Esophagus squamous epithelium (tissue), 5 donors: ENCODE measurements at places on chromosomes 12 and 14.

- no peak for DNase-seq
Observed at GRCh38 chr14:75864352-75864751, 117.4 kb downstream of the TGFB3 start.

DNA sequence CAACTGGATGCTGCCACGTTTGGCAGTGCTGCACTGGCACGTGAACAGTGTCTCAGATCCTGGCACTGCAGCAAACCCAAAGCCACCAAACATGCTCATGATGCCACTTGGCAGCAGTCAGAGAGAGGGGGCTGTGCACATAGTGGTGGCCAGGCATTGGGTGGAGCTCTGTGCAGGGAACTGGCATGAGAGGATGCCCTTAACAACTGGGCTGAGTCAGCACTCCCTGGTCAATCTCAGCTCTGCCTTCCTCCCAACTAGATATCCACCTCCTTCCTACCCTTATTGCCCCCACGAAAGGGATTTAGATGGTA lies 37.0 kb downstream of the ZFHX2 start:
- no peak for DNase-seq

DNA sequence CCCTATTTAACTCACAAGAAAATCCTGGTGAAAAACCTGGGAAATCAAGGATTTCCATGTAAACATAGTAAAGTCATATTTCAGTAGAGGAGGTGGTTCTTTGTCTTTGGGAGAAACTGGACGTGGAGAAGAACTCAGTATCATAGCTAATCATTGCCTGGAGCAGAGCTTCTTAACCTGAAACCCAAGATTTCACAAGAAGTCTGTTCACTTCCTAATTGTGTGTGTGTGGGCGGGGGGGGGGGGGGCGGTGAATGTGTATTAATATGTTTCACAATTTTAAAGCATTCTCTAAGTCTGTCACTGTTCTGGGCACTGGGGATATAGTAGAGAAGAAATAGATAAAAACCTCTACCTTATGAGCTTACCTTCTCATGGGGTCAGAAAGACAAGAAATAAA lies 96.7 kb upstream of the PPP4R3A start:
- no peak for DNase-seq

GRCh38 chr12:101372431-101372830 lies 35.1 kb downstream of the ARL1 start:
- DNase-seq = no peak

DNA sequence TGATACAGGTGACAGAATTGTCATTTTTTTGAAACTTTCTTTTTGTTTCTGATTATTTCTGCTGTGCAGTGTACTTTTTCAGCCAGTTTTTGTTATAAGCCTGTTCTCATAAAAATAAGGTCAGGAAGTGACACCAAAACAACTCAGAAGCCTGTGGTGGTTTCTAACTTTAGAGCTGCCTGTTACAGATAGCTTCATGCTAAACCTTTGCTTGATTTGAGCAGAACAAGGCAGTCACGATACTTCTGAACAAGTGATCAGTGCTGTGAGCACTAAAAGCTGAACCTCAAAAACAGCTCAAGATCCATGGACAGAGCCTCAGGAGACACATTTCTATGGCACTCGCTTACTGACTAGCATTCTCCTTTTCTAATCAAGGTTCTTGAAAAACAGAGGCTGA lies 82.0 kb downstream of the PRKCH start:
- no peak for DNase-seq

DNA sequence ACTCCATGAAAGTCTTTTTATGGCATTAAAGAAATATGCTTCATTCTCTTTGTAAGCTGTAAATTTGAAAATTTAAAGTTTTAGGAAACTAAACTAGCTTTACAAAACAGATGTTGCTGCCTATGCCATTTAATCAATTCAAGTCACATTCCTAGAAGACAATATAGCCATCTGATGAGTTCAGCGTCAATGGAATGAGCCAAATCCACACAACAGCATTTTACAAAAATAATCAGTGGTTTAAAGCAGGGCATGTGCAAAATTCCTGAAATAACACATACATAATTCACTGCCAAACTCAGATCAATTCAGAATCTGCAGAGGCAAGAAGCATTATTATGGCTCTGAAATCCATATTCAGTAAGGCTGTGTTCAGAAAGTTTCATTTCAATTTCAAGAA lies 75.6 kb downstream of the MED13L start:
- no peak for DNase-seq

DNA sequence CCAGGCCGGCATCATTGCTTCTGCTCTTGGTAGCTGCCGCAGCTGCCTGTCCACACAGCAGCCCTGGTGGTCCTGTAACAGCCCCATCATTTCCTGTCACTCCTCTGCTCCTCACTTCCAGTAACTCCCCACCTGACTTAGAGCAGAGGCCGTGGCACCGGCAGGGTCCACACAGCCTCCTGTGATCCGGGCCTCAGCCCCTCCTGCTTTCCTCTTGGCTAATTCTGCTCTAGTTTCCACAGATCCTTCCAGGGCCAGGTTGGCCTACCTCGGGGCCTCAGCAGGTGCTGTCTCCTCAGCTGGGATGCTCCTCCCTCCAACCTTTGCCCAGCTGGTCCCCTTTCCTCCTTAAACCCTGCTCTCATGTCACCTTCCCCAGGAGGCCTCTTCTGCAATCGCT lies 80.2 kb downstream of the FZD10 start:
- DNase-seq = no peak

- no peak for DNase-seq
Observed at GRCh38 chr14:104725772-104726548, 1.9 kb downstream of the ADSS1 start.

DNA sequence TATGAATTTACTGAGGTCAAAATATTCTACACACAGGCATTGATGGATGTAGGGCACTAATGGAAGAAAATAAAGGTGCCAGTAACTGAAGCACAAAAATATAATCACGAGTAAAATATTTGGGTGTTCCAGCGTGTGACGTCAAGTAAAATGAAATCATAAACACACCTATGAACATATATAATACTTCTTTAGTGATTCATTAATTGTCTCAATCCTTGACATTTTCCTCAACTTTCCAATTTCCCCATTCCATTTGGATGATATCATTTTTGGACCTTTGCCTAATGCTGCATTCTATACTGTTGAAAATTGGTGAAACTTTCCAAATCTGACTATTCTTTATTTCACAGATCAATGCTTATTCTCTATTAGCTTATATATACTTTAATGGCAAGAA lies 649.3 kb downstream of the GALC start:
- no peak for DNase-seq

- DNase-seq = no peak
Observed at GRCh38 chr14:94458558-94459205, 6.1 kb upstream of the SERPINA11 start.

DNA sequence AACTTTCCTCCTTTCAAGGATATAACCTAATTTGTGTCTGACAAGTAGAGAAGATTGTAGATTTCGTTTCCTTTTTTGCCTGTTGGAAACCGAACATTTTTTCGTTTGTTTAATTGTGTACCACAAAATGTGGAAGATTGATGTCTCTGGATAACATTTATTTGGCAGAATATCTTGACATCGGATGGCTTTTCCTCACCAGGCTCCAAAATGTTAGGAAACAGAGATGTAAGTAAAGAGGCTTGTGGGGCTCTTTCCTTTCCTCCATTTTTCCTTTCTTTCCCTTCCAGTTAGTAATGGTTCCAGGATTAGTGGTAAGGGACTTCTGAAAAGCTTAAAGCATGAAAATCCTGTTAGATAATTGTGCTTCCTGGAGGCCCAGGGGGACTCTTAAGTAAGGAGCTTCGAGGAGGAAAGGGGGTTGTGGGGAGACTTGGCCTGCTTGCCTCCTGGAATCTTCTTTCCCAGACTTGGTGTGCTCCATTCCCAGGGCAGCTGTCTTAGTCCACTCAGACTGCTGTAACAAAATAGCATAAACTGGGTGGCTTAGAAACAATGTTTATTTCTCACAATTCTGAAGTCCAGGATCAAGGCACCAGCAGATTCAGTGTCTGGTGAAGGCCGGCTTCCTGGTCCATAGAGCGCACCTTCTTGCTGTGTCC lies 243.1 kb upstream of the PWP1 start:
- no peak for DNase-seq

GRCh38 chr14:49982501-49982951 lies 89.6 kb downstream of the ARF6 start:
- DNase-seq = no peak

DNA sequence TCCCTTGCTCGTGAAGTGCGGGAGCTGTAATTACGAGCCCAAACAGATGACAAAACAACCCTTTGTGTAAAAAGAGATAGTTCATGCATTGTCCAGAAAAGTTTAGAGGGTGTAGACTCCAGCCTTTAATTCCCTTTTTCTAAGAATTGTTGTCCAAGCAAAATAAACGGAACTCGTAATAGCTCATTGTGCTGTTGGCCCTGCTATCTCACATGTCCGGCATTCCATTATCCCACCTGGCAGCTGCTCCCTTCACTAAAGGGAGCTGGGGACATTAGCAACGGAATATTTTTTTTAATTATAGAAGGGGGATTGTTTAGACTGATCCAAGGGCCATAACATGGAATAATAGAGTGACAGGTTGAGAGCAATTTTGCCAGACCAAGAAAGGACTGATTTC lies 277.5 kb upstream of the TBX3 start:
- DNase-seq = no peak

DNA sequence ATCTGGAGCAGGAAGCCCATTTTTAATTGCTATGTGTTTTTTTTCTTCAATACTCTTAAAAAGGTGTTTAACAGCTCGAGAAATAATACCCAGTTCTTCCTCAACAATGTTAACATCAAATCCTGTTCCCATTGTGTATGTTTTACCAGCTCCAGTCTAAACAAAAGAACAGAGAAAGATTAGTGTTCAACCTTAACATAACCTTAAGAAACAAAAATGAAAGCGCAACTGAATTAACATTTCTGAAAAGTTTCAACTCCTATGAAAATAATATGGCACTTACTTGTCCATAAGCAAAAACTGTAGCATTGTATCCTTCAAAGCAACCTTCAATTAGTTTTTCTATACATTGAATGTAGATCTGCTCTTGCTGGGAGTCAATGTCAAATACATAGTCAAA lies 73.2 kb downstream of the KIF21A start:
- DNase-seq = no peak

GRCh38 chr12:117863002-117863709 lies 105.6 kb downstream of the KSR2 start:
- no peak for DNase-seq

DNA sequence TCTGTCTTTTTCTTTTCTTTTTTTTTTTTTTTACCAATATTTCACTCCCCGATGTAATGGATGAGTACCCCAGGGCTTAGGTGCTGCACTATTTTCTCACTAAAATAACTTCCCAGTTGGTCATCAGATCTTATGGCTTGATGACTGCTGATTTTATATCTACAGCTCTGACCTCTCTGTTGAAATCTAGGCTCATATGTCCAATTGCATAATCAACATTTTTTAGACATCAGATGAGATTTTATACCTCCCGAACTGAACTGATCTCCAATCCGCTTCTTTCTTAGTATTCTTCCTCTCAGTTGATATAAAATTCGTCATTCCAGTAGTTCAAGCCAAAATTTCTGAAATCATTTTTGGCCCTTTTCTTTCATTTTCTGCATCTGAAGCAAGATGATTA lies 1236.5 kb downstream of the SLC16A7 start:
- no peak for DNase-seq

- no peak for DNase-seq
Observed at GRCh38 chr12:19217446-19217845, 87.9 kb downstream of the PLEKHA5 start.

- no peak for DNase-seq
Observed at GRCh38 chr14:70454731-70455130, 2.8 kb downstream of the ADAM21 start.

DNA sequence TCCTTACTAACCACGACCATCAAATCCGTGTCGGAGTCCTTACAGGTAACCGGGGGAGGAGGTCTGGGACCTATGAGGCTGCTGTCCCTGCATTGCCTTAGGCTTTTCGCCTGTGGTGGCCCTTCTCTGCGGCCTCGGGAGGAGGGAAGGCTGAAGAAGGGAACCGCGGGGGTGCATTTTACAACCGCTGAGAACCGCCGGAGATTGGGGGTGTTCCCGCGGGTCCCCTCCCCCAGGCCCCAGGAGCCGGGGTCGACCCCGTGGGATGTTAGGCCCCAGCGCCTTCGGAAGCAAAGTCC lies 549 bp downstream of the GPHN start:
- no peak for DNase-seq

GRCh38 chr14:23485326-23485725 lies 15.8 kb downstream of the NGDN start:
- no peak for DNase-seq

- DNase-seq = no peak
Observed at GRCh38 chr12:109763201-109763841, 49.7 kb downstream of the FAM222A start.

GRCh38 chr12:59115526-59115925 lies 195.2 kb upstream of the LRIG3 start:
- DNase-seq = no peak

- DNase-seq = no peak
Observed at GRCh38 chr14:88554457-88555286, at the start of gene PTPN21. PTPN21 (minus strand) TSS chr14:88555007; CDS start chr14:88550417, 4,590 bp downstream.

DNA sequence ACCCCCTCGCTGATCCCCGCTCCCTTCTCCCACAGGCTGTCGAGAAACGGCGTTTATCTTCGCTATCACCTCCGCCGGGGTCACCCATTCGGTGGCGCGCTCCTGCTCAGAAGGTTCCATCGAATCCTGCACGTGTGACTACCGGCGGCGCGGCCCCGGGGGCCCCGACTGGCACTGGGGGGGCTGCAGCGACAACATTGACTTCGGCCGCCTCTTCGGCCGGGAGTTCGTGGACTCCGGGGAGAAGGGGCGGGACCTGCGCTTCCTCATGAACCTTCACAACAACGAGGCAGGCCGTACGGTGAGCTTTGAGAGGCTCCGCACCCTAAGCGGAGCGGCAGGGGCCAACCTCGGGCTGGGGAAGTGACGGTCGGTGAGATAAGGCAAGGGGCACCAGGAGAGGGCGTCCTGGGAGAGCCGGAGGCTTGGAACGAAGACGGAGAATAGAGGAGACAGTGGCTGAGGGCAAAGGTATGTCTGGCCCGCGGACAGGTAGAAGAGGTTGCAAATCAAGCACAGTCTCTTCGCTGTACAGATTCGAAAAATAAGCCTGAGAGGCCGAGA lies 2.3 kb downstream of the WNT1 start:
- DNase-seq = no peak

DNA sequence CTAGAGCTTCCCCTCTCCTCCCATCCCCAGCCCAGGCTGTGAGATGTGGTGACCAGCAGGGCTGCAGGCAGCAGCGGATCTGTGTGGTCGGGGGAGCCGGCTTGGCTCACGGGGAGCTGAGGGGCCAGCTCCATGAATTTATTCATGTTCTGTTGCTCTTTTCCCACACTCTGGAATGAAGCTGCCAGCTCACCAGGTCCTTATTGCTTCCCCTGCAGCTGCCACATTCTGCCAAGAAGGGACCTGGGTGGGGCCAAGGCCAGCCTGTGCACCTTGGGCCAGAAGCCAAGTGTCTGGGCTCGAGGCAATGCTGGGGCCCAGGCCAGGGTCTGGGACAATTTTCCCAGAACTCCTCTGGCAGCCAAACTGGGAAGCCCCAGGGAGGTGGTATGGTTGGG lies 2.5 kb upstream of the C1QL4 start:
- no peak for DNase-seq

- DNase-seq = no peak
Observed at GRCh38 chr12:93785249-93786010, 108.3 kb downstream of the CRADD start.
